ENCODE measurements at places on chromosomes 2 and 18. TPM values are rescaled to one million over a fixed set of nuclear protein-coding genes. Genes with fewer than 3 reads are reported as not detected.
A peak's percentile ranks its signal among the peaks of the same experiment; 100 is the strongest.

The ANKRD30BL gene
- total RNA-seq: not detected

The ABCG5 gene
- total RNA-seq: not detected

DNA sequence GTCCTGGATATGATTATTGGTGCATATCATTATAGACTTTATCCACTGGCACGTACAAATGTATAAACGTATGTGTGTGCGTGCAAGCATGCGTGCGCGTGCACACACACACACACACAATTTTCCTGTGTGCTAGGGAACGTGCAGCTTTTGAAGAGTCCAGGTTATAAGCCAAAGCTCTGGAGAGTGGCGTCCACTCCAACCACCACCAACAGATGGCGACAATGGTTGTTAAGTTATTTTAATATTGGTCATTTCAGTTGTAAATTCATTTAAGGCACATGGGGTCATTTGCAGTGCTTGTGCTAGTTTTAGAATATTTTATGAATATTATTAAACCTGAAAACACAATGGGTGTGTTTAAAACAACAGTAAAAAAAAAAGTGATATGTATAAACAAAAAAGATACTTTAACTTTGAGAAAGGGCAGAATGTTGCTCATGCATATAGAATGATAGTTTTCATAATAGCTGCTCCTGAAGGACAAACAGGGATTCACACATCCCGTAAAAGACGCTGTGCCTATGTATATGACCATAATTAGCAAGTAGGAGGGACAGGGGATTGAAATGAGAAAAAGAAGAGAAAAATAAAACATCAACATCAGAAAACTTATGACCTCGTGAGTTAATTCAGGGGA lies 124.2 kb upstream of the ITGB6 start:
- peak; percentile 69 for DNase-seq

The FBXO41 gene
- 1.6 TPM for total RNA-seq

GRCh38 chr2:165864296-165864695 lies 70.2 kb upstream of the GALNT3 start:
- no peak for DNase-seq

Measured in fibroblast of villous mesenchyme (primary cell).